ENCODE measurements at places on chromosomes 2 and 18.

DNA sequence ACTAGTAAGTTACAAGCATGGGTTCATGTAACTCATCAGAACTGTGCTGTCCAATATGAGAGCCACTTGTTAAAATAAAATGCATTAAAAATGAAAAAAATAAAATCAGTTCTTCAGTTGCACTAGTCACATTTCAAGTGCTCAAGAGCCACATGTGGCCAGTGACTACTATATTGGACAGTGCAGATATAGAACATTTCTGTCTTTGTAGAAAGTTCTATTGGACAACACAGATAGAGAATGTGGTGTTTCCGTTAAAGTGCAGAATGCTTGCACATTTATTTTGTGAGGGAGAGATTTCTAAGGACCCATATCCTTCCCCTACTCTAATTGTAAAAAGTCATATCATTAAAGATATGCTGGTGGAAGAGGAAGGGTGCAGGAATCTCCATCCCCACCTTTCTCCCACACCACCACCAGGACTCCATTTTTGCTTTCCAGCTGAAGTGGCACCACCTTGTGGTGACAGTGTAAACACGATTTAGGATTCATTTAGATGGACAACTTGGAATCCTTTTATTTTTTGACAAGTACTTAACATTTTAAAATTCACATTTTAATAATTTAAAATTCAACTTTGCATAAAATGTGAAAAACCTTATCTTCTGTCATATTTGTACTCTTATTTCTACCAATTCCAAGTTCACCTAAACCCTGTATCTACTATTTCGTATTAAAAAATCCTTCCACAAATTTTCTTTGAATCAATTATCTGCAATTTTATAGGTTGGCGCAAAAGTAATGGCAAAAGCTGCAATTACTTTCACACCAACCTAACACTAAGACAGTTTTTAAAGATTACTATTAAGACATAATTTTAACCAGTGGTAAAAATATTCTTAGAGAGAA is 9.4 kb upstream of the CD302 start:
- peak; percentile 33 for DNase-seq

- no peak for DNase-seq
Measured at GRCh38 chr2:145909766-145910165, 1389.8 kb upstream of the ZEB2 start.

- DNase-seq = no peak
Measured at GRCh38 chr2:57376985-57377384, 669.6 kb upstream of the VRK2 start.

DNA sequence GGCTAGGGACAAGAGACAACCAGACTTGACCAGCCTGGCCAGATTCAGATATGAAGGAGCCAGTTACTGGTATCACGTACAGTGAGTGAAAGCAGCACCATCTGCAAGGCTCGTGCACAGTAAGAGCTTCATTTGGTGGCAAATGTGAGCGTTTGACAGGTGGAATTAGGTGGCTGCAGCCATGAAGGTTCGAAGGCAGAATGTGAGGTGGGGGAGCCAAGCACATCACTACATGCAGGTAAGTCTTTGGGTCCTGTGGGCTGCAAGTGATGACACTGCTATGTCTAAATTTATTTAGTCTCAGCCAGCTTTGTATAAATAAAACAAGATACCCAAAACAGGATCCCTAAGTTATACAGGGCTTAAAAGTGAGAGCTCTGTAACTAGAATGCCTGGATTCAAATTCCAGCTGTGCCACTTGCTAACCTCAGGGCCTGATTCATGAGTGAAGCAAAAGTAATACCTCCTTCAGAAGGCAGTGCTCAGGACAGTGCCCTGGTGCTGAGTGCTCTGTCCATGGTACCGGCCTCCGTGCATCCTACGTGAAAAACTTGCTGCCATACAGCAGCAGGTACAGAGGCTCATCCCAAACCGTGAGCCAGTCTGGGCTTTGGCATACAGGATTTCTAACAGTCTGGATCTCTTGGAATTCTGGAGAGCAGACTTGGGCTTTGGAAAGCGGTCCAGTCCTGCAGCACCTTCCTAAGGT is 18.6 kb downstream of the DDX18 start:
- no peak for DNase-seq

GRCh38 chr2:165219481-165219880 is 15.6 kb upstream of the SCN3A start:
- DNase-seq = no peak
